EL (cell line): ENCODE measurements at places on chromosomes 3 and 15.
A peak's percentile ranks its signal among the peaks of the same experiment; 100 is the strongest.

DNA sequence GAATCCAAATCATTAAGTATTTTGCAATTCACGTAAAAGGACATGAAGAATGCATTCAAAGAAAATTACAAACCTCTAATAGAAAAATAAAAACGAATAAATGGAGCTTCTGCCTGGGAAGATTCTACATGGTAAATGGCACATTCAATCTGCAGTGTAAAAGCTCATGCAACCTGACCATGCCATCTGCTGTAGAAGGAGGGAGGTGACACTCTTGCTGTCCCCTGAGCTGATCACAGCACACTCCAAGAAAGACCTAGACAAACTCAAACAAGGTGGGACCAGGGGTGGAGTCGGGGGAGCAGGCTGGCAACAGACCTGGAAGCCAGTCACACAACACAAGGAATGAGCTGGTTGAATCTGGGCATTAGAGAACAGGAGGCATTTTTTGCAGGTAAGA lies 101.8 kb downstream of the BDH1 start:
- no peak for DNase-seq

GRCh38 chr3:195855471-195856409 lies 44.0 kb upstream of the MUC4 start:
- no peak for DNase-seq

GRCh38 chr3:172033396-172033795 lies 6.0 kb upstream of the FNDC3B start:
- DNase-seq: no peak

DNA sequence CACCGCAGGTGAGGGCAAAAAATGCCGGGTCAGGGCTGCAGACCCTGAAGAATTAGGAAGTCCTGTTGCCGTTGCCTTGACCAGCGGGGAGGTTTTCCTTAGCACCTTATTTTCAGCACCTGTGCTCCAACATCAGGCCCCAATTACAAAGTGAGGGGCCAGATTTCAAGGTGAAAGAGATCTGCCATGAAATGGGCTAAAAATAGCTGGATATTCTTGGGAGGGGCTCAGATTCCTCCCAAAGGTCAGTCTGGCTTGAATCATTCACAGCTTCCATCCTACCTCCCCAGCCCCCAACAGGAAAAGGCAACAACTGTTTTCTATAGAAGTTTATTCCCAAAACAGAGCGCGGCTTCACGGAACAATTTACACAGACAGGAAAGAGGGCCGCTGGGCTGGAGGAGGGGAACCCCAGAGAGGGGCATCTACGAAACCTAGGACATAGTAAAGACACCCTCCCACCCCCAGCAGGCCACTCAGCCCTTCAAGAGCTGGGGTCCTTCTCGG lies 941 bp upstream of the SLC26A6 start:
- DNase-seq: no peak

DNA sequence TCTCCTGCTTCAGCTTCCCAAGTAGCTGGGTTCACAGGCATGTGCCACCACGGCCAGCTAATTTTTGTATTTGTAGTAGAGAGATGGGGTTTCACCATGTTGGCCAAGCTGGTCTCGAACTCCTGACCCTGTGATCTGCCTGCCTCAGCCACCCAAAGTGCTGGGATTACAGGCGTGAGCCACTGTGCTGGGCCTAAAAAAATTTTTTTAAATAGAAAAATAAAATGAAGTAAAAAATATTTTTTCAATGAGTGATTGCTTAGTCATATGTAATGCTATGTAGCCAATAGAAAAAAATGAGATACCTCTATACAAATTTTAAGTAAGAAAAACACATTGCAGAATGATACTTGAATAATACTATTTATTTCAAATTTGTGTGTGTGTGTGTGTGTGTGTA lies 27.9 kb upstream of the SLC30A4 start:
- peak; percentile 65 for DNase-seq

DNA sequence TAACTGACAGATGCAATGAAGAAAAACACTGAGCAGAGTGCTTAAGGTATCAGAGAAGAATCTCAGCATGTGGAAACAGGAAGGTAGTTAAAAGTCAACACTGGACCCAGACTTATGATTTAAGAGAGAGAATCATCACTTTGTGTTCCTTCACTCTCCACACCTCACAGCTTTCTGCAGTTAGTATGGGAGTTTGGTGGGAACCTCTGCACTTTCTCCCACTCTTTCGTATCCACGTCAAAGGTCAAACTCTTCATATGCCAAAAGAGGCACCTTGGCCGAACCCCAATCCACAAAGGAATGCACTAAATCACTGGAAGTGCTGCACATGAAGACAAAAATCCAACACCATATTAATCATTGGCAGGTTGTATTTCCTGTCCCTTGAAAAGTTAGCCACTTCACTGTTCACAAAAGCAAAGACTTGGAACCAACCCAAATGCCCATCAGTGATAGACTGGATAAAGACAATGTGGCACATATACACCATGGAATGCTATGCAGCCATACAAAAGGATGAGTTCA lies 361.2 kb downstream of the MAGI1 start:
- no peak for DNase-seq

DNA sequence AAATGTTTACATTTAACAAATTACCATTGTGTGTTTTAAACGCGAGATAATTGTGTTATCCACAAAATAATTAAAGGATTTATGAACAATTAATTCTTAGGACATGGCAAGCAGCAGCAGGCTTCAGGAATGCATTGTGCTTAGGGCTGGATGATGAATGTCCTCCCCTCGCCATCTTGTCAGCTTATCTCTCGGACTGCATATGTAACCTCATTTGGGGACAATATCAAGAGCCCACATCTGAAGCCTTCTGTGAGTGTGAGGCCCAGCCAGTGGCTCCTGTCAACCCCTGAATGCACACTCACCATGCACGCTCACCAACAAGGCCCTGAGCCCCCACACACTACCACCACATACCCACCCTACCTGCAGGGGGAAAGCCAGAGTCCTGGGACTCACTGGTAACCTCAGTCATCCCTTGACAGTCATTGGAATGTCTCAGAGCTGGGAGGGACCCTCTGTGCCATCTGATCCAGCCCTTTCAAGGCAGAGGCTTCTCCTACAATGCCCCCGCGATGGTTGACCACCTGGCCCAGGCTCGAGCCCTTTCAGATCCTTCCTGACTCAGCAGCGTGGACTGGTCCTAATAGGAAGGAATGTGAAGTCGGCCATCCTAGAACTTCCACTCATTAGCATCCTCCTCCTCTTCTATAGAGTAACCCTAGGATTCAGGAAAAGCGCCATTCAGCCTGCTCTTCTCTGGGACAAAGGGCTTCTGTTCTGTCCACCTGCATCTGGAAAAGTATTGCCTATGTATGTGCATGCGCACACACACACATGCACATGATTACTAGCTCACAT lies 38.2 kb downstream of the MRPL46 start:
- DNase-seq: no peak

GRCh38 chr15:29032229-29032625 lies 146.5 kb downstream of the APBA2 start:
- DNase-seq: no peak

- DNase-seq: no peak
Measured at GRCh38 chr3:41467481-41467880, 268.2 kb downstream of the CTNNB1 start.

GRCh38 chr3:43477600-43477999 lies 144.2 kb downstream of the ANO10 start:
- no peak for DNase-seq

DNA sequence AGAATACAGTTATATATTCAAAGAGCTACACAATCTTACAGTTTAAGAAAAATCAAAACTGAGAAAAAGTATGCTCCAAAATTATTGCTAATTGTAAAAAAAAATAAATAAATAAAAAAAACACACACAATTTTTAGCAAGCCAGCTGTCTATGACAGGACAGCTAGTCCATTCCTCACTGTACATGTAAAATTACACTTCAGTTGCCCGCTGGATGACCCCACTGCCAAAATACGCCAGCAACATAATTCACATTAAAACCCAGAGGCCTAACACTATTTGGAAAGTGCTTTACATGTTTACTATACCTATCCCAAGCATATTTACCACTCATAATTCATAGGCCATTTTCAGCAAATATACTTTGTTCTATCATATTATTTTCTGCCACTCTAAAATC lies 5.8 kb downstream of the MYO9A start:
- DNase-seq: no peak

- peak; percentile 56 for DNase-seq
Measured at GRCh38 chr15:67937153-67937761, 97.4 kb upstream of the RNU6-1 start.

DNA sequence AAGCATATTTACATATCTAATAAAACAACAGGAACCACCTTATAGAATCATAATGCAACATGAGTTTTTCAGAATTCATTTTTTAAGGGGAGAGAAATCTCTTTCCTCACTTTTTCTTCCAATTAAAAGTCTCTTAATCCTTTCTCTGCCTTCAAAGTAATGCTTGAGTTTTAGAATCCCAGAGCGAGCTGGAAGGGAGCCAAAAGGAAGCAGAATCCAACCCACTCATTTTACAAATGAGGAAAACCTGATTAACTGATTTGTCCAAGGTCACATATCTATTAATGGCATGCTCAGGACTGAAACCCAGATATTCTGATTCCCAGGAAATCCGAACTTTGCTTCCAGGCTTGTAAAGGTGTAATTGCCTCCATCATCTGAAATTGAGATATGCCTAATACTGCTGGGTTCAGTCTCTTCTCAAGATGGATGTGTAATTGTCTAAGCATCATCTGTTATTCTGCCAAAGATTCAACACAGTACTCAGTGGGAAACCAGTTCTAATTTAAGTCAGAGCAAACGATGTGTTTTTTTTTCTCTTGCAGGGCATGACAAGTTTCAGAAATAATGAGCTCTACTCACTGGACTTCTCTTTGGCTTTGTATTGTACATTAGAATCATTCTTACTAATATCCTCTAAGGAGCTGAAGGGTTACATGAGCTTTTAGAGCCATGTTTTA lies 481.4 kb upstream of the CFAP20DC start:
- DNase-seq: no peak

- no peak for DNase-seq
Measured at GRCh38 chr15:49439678-49440395, 16.8 kb downstream of the FGF7 start.
